ENCODE measurements at places on chromosomes 6 and 20.

- peak; percentile 49 for DNase-seq
Observed at GRCh38 chr6:154638369-154638768, 94.8 kb upstream of the SCAF8 start.

- DNase-seq: no peak
Observed at GRCh38 chr6:78062993-78063392, 410.2 kb downstream of the MEI4 start.

DNA sequence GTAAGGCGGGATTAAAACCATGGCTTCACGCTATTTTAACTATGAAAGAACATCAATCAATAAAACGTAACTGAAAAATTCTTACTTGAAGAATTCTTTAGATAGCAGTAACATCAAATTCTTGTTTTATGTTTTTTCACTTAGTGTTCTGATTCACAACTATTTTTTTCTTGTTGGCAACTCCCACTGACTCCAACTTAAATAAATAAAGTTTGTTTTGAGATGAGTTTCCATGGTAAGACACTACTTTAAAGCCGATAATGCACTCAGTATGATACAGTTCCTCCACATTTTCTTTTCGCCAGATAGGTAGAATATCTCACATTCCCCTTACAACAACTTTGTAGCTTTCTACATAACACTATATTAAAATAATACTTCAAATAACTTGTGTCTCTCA is 33.1 kb upstream of the CNKSR3 start:
- peak; percentile 54 for DNase-seq

DNA sequence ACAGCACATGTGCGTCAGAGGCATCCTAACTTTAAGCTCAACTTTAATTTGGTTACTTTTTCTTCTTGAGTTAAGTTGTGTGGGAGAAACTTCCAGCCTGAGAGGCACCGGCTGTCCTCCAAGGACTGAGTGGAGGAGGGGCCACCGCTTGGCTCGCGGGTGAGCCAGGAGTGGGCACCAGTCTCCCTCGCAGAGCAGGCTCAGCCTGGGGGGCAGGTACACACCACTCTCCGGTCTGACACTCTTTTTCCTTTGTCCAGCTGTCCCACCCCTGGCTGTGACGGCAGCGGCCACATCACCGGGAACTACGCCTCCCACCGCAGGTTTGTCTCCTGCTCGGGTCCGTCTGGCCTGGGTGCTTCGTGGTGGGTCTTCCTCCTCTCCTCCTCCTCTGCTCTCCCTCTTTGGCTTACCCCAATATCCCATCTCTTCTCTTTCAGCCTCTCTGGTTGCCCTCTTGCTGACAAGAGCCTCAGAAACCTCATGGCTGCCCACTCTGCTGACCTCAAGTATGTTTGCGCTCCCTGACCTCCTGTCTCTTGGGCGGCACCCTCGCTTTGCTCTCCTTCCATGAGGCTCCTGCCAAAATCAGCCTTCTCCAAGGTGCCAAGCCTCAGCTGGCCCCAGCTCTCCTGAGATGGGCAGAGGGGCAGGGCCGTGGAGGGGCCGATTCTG is 32.6 kb upstream of the PCMTD2 start:
- no peak for DNase-seq

DNA sequence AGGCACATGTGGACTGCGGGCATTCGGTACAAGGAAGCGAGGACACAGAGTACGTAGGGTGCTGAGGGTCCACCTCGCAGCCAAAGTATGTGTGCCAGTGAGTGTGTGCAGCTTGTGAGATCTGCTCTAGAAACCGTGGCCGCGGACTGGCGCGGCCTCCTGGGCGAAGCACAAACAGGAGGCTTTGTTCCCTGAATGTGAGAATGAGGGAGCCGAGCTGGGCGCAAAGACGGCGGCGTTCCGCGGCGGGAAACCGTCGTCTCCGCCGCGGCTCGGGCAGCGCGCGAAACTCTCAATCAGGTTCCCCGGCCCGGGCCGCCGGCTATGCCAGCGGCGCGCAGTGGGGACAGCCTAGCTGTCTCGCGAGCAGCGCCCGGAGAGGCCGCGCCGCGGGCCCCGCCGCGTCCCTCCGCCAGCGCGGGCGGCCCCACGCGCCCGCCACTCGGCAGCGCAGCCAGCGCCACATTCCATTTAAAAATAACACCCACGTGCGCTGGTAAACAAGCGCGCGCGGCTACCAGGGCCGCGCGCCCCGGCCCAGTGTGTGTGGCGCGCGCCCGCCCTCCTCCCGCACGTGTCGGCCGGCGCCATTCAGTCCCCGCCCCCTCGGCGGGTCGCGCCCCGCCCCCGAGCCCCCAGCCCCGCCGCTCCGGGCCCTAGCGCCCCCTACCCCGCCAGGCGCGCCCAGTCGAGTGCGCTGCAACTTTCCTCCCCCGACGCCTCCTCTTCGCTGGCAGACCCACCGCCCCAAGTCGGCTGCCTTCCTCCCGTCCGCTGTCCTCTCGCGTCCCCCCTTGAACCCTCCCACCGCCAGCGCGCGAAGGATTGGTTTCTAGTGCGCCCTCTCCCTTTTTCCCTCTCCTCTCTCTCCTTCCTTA is 3.0 kb upstream of the FOXO3 start:
- peak; percentile 70 for DNase-seq

- no peak for DNase-seq
Observed at GRCh38 chr6:36685166-36685924, 6.8 kb downstream of the CDKN1A start.

GRCh38 chr20:6705106-6705766 is 62.2 kb upstream of the BMP2 start:
- DNase-seq: peak; percentile 39

- no peak for DNase-seq
Observed at GRCh38 chr6:47197682-47198640, 111.7 kb downstream of the TNFRSF21 start.

GRCh38 chr6:21005816-21006570 is 471.7 kb downstream of the CDKAL1 start:
- DNase-seq: peak; percentile 86

DNA sequence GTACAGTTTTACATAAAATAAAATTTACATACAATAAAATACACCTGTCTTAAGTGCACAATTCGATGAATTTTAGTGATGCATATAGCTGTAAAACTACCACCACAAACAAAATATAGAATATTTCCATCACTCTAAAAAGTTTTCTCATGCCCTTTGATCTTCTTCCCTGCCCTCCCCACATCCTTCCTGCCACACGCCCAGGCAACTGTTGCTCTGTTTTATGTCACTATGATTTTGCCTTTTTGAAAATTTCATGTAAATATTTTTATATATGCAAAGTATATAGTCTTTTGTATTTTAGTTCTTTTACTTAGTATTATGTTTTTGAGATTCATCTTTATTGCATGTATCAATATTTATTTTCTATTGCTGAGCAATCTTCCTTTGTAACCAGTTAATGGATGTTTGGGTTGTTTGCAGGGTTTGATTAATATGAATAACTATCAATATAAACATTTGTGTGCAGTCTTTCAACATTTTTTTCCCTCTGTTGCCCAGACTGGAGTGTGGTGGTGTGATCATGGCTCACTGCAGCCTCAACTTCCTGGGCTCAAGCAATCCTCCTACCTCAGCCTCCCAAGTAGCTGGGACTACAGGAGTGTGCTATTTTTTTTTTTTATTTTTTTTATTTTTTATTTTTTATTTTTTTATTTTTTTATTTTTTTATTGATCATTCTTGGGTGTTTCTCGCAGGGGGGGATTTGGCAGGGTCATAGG is 23.8 kb upstream of the SAMHD1 start:
- no peak for DNase-seq

- no peak for DNase-seq
Observed at GRCh38 chr20:33740189-33740588, 8.4 kb downstream of the ZNF341 start.

Measured in choroid plexus epithelial cell (primary cell).